ENCODE measurements at places on chromosomes 5 and 9.

DNA sequence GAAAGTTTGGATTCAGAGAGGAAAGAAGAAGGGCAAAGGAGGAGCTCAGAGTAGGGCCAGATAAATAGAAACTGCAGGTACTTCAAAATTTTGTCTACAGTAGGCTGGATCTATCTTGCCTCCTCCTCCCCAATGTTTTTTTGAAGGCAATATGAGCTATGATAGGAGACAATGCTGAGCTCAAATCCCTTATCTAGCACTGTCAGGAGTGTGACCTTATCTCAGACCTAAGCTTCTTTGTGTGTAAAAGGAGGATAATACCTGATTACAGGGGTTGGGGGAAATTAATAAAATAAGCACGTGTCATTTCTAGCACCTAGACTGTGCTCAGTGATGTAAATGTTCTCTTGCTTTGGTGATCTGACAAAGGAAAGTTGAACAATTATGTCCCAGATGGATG lies 137.8 kb upstream of the CD180 start:
- no peak for DNase-seq

DNA sequence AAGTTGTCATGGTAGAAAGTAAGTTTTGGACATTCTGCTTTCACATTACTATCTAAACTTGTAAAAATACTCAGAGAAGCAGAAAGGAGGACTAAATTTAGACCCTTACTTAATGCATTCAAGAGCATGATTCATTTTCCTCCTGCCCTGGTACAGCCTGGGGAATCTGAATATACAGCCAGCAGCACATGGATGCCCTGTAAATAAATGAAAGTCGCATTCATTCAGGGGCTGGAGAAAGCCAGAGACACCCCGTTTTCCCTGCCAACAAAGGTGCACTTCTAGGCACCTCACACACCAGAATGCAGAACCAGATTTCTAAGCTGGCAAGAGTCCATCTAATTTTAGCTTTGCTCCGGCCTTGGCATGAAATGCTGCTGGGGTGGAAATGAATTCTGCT lies 172.7 kb upstream of the KLF9 start:
- DNase-seq = no peak

DNA sequence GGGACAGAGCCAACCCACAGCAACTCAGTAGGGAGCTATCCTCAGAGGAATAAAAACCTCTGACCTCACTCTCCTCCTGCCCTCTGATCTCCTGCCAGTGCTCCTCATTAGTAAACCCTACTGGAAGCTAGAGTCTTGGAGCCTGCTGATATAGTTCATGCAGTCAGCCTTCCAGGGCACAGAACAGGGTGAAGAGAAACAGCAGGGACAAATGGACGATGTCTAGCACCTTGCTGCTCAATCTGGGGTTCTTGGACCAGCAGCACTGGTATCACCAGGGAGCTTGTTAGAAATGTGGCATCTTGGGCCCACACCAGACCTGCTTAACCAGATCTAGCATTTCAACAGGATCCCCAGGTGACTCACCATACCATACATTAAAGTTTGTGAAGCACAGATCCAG lies 5.5 kb upstream of the GALNT12 start:
- DNase-seq = no peak

DNA sequence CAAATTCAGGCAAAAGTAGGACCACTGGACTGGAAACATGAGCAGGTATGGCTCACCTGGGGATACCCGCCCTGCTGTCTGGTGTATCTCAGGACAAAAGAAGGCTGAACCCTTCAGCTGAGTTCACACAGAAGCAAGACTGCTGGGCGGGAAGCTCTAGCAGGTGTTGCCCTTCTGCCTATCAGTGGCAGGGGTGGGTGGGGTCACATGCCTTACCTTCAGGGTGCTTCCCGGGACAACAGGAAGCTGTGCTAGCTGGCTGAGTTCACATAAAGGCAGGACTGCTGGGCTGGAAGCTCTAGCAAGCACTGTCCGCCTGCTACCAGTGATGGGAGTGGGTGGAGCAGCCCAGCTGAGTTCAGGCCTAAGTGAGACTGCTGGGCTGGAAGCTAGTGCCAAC lies 498.8 kb upstream of the ZNF608 start:
- DNase-seq = no peak

DNA sequence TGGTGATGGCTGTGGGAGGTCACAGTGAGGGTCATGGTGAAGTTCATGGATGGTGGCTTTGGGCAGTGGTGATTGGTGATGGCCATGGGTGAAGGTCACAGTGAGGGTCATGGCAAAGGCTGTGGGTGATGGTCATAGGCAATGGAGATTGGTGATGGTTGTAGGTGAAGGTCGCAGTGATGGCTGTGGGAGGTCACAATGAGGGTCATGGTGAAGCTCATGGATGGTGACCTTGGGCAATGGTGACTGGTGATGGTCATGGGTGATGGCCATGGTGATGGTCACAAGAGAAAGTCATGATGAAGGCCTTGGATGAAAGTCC lies 115.6 kb upstream of the IRX4 start:
- no peak for DNase-seq

GRCh38 chr5:56291079-56291643 lies 58.0 kb upstream of the ANKRD55 start:
- no peak for DNase-seq

DNA sequence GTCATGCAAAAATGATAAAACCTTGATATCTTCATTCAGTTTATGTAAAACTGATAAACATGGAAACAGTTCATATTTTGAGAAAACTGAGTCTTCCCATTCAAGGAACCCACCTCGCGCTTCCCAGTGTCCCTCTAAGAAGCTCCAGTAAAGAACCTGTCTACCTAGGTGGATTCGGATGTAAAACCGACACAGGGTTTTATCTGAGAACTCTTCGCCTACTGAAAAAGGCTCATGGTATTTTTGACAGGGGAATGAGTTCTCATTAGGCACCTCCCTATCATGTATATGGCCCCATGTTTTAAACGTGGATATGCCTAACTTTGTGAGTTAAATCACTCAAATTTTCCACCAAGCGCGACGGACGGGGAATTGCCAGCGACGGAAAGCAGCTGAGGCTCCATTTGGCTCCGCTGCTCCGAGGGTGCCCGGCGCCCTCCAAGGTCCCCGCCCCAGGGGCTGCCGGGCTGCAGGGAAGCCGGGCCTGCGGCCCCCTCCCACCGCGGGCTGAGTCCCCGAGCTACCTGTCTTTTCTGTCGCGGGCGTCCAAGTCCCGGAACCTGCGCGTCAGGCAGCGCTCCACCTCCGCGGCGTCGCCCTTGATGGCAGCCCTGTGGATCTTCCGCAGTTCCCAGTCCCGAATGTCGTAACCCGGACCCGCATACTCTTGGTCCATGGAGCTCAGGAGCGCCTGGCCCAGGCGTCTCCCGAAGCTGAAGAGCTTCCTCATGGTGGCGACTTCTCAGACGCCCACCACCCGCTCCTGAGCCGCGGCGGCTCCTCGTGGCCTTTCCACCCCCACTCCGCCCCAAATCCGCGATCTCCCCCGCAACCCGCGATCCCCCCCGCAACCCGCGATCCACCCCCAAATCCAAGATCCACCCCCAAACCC lies 594 bp downstream of the ANKRD18A start:
- peak; percentile 35 for DNase-seq

DNA sequence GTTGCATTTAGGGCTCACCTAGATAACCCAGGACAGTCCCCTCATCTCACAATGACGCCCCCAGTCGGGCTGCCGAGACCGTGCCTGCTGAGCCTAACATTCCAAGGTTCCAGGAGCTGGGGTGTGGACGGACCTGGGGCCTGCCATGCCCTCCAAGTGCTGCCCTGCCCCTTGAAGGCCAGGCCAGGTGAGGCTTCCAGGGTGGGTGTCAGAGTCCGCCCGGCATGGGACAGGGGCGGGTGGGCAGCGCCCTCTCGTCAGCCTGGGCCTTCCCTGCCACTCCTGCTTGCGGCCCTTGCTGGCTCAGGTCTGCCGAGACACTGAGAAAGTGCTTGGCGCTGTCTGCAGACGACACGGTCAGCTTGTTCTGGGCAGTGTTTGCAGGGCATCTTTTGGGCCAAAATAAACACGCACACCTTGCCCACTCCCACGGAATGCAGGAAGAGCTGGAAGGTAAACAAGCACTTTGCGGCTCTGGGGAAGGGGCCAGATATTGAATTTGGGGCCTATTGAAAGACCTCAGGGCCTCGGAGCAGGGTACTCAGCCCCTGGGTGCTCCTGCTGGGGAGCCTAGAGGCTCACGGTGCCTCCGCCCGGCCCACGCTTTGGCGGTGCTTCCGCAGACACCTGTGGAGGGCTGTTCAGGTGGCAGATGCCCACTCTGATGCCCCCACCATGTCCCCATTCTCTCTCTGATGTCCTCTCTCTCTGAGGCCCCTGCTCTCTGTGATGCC lies 4.2 kb upstream of the SCGB3A1 start:
- DNase-seq = no peak

DNA sequence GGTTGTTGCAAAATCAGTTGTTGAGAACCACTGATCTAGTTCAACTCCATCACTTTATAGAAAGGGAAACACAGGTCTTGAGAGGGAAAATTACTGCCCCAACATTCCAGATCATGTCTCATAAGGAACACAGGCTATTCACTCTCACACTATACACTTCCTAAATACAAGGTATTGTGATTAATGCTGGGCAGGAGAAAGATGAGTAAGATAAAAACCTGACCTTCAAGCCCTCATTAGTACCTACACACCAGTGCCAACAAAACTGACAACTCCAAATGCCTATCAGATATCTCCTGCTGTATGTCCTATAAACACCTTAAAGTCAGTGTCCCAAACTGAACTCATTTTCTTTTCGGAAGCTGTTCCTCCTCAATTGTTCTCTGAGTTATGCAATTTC lies 8.2 kb downstream of the GNE start:
- no peak for DNase-seq

DNA sequence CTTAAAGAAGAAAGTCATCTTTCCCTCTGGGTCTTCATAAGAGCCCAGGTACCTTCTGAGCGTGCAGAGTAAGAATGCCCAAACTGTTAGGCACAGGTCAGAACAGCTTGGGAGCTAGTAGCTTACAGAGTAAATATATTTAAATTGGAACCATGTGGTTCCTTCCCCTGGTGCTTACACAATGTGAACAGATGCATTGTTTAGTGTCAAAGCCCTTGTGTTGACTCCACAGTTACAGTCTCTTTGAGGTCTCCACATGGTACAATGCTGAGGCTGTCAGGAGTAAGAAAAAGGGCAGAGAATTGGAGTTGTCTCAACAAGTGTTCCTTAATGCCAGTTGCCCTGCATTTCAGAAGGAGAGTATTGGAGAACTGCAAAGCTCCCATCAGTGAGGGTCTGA lies 188.5 kb downstream of the PAPPA start:
- DNase-seq = no peak

GRCh38 chr5:111836426-111836825 lies 79.4 kb upstream of the NREP start:
- no peak for DNase-seq

DNA sequence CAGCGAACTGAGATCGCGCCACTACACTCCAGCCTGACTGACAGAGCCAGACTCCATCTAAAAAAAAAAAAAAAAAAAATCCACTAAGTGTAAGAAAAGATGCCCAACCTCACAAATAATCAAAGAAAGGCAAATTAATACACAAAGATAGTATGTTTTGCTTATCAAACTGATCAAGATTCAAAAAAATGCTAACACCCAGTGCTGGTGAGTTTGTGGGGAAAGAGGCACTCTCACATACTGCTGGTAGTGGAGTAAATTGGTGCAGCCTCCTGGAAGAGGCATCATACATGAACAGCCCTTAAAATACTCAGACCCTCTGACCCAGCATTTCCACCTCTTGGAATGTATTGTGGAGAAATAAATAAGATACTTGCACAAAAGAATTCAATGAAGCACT lies 70.2 kb upstream of the LMX1B start:
- DNase-seq = no peak

DNA sequence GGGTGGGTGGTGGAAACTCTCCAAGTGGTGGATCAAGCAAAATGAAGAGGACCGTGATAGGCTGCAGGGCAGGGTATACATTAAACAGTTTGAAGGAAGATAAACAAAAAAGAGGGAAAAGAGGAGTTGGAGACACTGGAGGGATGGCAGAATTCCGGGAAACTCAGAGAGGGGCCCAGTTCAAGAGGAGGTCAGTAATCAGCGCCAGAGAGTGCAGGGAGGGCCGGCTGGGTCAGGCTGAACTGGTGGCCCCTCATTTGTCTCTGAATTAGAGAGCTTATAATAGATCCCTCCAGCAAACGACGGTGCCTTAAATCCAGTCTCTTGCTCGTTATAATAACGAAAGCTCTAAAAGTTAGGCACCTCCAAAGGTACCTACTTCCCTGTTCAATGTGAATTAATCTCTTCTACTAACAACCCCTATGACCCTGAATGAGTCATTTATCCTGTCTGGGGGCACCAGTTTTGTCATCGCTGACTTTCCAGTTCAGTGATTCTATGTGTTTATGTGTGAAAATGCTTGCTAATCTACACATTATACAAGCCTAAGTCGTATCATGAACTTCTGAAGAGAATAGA lies 2.4 kb upstream of the ZSWIM6 start:
- peak; percentile 63 for DNase-seq

DNA sequence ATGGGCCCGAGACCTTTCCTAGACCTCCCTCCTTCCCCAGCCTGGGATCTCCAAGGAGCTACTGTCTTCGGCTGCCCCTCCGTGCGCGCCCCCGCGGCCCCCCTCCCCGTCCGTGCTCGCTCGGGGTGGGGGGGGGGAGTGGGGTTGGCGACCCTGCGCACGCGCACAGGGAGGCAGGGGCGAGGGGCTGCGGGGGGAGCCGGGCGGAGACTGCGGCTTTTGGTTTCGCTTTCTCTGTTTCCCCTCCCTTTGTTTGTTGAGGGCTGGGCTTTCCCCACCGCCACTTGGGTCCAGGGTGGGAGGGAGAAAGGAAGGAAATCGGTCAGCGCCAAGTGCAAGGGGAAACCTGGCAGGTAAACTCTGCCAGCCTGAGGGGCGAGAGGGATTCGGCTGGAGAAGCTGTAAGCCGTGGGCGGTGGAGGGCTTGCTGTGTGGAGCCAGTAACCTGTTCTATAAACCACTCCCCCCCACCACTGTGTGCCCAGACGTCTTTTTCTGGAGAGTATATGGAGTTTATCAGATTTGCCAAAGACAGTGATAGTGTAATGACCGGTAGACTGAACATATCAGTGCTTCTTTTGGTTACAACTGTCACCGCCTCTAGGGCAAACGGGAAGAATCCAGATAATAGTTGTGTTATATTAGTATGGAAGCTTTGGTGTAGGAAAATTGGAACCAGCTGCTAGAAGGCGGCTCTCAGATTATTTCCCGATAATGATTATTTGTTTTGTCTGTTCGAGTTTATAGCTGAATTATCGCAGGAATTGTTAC lies 684 bp downstream of the DNAJA1 start:
- DNase-seq = peak; percentile 81

DNA sequence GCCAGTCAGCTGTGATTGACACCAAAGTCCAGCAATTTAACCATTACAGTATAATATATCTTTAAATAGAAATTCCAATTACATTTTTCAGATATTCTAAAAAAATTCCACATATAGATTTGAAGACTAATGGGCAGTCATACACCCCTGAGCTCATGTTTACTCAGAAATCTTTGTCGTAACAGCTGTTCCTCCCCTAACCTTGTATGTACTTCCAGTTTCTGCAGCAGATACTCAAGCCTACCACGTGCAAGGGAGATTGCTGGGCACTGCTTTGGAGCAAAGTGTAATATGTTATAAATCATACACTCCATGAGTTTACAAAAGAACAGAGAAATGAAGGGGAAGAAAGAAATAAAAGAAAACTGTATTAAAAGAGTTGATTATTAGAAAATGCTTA lies 241.2 kb downstream of the TRIM32 start:
- DNase-seq = no peak

- DNase-seq = peak; percentile 82
These were observed 32.7 kb downstream of the DMRT3 start for GRCh38 chr9:1009101-1009707.

All from activated CD8-positive, alpha-beta T cell treated with anti-CD3 and anti-CD28 coated beads for 36 hours (primary cell).